ENCODE measurements at places on chromosomes 4 and X.

GRCh38 chrX:36019125-36019524 lies 99.6 kb downstream of the CFAP47 start:
- DNase-seq = no peak

- no peak for DNase-seq
These were observed 98.1 kb upstream of the MSX1 start for GRCh38 chr4:4761128-4761982.

GRCh38 chrX:153906126-153906917 lies 1.8 kb downstream of the AVPR2 start:
- DNase-seq = no peak

GRCh38 chr4:112145790-112146501 lies 692 bp downstream of the FAM241A start:
- peak; percentile 35 for DNase-seq

DNA sequence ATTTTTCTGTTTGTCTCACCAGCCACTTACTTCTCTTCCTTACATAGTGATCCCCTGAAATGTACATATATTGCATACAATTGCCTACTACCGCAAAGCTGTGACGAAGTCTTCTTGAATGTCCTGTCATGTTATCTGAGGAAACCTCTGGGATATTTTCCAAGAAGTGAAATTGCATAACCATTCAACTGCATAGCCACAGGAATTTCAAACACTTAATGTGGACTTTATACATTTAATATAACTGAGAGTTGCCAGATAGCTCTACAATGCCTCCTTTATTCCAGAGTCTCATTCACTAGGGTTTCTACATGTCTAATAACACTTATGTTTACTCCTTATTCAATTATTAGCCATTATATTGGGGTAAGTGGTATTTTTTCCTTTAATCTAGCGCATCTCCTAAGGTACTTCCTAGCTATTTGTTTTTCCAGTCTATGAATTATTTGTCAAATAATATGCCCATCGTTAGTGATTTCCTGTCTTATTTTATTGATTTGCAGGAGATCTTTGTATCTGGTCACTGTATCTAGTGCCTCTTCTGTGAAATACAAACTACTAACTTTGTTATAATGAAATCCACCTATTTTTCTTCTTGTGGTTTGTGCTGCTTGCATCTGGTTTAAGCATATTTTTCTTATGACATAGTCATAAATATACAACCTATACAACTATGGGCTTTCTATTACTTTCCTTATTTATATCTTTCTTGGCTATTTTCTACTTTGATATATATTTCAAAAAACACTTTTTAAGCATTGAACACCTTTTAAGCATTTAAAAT lies 69.2 kb upstream of the GRID2 start:
- no peak for DNase-seq

DNA sequence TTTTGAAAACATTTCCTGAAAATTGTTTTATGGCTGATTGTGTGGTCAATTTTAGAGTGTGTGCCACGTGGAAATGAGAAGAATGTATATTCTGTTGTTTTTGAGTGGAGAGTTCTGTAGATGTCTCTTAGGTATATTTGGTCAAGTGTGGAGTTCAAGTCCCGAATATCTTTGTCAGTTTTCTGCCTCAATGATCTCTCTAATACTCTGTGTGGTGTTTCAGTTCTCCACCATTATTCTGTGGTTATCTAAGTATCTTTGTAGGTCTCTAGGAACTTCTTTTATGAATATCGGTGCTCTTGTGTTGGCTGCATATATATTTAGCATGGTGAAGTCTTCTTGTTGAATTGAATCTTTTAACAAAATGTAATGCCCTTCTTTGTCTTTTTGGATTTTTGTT lies 113.3 kb downstream of the LINC00632 start:
- DNase-seq = no peak

DNA sequence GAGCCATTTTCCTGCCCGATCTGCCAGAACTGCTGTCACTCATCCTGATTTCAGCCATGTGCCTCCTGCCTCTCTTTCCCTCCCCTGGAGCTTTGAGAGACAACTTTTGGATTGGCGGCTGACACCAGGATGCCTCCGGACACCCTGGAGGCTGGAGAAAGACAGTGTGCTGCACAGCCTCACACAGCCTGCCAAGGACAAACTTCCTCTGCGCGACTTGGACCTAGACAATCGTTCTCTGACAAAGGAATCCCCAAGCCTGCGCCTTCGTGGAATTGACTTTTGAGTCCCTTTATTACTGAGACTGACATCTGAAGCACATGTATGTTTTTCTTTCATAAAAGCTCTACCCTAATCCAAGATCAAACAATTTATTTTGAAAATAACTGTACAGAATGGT lies 10.8 kb upstream of the LDB2 start:
- DNase-seq = no peak

- no peak for DNase-seq
These were observed 685.5 kb downstream of the KCTD8 start for GRCh38 chr4:43763029-43763610.

DNA sequence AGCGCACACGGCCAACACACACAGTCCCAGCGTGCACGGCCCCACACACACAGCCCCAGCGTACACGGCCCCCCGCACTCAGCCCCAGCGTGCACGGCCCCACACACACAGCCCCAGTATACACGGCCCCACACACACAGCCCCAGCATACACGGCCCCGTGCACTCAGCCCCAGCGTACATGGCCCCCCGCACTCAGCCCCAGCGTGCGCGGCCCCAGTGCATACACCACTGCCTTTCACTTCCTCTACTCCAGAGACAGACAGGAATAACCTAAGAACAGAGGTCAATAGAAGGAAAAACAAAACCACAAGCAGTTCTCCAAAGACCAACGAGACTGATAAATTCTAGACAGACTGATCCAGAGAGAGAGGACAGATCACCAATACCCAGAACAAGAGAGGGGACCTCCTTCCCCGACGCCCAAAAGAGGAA lies 17.1 kb downstream of the GAK start:
- no peak for DNase-seq

GRCh38 chr4:124386163-124386562 lies 326.4 kb downstream of the ANKRD50 start:
- DNase-seq = no peak

- no peak for DNase-seq
These were observed 907.6 kb downstream of the FSTL5 start for GRCh38 chr4:161256172-161256571.

DNA sequence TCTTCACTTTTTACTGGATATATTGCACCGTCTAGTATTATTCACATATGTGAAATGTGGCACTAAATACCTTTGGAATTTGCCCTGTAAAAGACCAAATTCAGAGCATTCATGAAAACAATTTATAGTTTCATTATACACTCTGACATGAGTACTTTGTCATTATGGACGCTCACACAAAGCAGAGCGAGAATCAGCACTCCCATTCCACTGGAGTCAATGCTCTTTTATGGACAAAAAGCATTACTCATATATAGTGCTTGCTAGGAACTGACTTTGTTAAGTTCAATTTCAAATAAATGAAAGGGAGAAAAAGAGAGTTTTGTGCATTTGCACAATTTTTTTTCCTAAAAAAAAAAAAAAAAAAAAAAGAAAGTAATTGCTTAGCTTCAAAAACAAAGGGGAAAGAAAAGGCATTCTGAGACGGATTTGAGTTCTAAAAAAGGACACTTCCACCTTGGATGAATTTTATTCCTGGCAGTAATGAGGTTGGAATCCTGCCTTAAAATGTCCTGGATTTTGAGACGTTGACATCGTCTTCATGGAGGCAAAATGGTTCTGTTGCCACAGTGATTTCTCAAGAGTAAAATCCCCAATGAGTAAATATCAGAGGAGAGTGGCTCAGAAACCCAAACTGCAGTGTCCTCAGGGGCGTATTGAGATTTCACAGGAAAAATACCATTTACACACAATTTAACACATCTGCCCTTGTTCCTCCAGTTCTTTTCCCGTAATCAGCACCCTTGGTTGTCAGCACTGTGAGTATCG lies 34.8 kb downstream of the CCDC149 start:
- no peak for DNase-seq

DNA sequence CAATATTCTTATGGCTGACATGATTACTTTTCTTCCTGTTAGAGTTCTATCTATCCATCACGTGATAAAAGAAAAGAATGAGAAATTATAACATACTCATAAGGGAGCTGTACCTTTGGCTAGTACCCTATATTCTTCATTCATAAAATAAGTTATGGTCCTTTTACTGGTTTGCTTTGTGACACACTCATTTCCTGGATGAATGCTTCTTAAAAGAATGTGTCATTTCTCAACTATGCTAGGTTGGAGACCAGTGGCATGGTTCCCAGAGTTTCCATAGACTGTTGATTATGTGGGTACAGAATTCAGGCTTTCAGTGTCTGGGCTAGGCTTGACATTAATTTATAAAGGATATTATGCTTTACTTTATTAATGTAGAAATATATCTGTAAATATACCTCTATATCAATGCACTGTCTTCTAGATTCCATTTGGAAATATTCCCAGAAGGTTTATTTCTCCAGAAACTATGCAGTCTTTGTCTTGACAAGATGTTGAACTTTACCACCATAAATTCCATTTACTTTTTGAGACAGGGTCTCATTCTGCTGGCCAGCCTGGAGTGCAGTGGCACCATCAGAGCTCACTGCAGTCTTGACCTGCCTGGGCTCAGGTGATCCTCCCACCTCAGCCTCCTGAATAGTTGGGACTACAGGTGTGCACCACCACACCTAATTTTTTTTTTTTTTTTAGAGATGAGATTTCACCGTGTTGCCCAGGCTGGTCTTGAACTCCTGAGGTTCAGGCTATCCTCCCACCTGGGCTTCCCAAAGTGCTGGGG lies 23.8 kb downstream of the NUDT6 start:
- DNase-seq = no peak

GRCh38 chr4:150229520-150229919 lies 151.3 kb downstream of the DCLK2 start:
- DNase-seq = no peak

- DNase-seq = no peak
These were observed 38.9 kb downstream of the ACOX3 start for GRCh38 chr4:8401665-8402064.

DNA sequence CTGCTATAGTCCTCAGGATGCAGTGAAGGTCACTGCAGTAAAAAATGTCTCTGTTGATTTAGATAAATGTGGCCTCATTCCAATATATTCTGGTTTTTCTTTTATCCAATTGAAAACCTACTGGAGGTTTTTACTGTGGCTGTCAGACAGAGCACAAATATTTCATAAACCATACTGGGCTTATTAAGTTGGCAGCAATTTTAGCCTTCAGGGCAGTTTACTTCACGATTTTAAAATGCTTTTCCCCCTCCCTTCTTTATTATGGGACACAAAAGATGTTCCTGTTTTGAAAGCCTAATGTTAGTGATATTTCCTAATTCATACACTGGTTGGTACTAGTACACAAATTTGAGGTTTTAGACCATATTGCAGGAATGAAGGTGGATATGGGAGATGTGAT lies 939.4 kb downstream of the C4orf33 start:
- no peak for DNase-seq

DNA sequence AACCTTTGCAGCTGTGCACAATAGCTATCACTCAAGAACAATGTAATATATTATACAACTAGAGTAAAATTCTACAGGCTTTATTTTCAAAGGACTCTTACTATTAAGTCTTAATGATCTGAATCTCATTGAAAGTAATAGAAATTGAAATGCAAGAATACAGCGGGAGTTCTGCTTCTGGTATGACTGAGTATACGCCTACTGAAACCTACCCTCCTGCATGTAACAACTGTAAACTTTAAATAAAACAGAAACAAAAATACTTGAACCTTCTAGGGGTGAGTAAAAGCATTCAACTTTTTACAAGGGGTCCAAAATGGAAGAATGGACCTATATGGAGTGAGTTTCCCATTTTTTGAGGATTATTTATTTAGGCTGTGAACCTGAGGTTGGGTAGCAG lies 13.5 kb downstream of the DCHS2 start:
- no peak for DNase-seq

- no peak for DNase-seq
These were observed 2.7 kb upstream of the ATP10D start for GRCh38 chr4:47482326-47482725.

- no peak for DNase-seq
These were observed 32.0 kb downstream of the LIMCH1 start for GRCh38 chr4:41569961-41570360.

GRCh38 chr4:118682928-118683327 lies 2.3 kb upstream of the METTL14 start:
- no peak for DNase-seq

DNA sequence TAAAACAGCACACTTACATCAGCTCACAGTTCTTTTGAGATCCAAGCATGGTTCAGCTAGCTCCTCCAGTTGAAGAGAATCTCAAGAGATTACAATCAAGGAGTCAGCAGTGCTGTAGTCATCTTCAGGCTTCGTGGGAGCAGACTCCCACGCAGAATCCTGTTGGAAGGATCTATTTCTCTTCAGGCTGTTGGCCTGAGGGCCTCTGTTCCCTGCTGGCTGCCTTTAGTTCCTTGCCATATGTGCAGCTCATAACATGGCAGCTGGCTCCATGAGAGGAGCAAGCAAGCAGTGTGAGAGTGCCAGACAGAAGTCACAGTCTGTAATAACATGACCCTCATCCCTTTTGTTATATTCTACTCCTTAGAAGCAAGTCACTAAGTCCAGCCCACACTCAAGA lies 168.6 kb downstream of the COX18 start:
- DNase-seq = no peak

GRCh38 chr4:5416637-5417036 lies 291.7 kb downstream of the EVC2 start:
- DNase-seq = no peak

DNA sequence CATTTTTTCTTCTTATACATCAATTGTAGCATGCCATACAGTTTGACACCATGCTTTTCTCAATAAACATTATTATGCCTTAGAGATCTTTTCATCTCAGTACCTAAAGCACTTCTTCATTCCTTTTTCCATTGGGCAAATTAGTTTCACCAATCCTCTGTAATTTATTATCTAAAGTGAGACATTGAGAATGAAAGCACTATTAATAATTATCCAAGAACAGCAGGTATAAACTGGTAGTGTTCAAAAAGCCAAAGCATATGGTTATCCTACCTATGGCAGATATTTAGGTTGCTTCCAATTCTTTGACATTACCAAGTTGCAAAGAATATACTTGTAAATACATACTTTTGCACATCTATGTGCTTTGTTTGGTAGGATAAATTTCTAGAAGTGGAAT lies 15.6 kb downstream of the LAMTOR3 start:
- DNase-seq = no peak

DNA sequence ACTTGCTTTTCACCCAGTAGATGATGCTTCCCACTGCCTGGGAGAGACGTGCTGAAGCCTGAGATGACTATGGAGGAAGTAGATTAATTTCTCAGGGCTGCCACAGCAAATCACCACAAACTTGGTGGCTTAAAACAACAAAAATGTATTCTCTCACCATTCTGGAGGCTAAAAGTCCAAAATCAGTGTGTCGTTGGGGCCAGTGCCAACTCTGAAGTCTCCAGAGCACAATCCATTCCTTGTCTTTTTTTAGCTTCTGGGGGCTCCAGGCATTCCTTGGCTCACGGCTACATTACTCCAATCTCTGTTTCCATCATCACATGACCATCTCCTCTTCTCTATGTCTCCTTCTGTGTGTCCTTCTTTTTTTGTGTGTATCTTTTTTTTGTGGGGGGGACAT lies 105.8 kb upstream of the C1QTNF7 start:
- no peak for DNase-seq

All from stimulated activated CD8-positive, alpha-beta memory T cell treated with anti-CD3 and anti-CD28 coated beads, Interleukin-4, amount 100 ng/mL, for 1 hour (primary cell).